ENCODE measurements at places on chromosomes 4 and X.

- DNase-seq = no peak
Observed at GRCh38 chr4:140331245-140331644, 42.2 kb upstream of the SCOC start.

- DNase-seq = no peak
Observed at GRCh38 chr4:118356731-118357130, 3.9 kb upstream of the PRSS12 start.

GRCh38 chr4:97457253-97457652 is 686.0 kb downstream of the STPG2 start:
- DNase-seq = no peak

DNA sequence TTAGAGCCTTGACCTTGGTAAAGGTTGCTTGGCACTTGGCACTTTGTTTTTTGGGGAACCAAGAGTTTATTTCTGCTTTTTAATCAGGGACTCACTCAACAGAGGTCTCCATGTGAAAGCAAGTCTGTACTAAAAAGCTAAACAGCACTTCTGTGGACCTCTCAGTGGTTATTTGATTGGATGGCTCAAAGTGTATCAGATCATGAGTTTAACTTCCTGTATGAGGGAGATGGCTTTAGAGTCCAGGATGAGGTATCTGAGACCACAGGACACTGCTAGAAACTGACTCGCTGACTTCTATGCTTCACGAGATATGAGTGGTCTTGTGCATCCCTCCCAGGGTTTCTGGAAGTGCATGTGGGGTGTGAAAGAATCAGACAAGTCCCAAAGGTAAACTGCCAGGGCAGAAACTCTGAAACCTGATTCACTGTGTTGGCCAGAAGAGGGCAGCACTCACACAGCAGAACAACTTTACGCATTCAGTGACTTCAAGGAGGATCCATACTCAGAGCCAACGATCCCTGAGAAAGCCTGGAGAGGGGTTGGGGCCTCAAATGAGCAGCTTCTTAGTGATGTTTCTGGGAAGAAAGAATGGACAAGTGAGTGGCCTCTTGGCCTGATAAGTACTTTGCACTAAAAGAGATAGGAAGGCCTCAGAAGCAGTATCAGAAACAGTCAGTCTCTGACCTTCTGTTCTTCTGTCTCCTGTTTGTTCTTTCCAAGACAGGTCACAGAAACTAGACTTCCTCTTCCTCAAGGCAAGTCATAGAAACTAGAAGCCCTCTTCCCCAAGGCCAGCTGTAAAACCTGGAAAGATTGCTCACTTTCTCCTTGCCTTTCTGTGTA is 220.3 kb upstream of the CXCL13 start:
- peak; percentile 40 for DNase-seq

DNA sequence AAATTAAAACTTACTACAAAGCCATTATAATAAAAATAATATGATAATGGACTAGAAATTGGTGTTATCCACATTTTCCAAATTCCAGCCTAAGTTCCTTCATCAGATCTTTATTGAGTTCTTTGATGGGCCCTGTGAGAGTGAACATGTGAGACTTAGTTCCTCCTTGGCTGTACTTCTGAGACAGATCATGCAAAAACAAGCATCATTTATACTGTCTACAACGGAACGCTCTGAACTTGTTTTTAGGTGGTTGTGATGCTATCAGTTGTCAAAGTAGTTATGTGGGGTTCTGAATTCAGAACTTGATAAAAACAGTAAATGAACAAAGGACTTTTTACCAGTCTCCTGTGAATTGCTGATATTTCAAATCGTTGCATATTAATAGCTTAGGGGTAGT is 48.9 kb downstream of the JADE3 start:
- DNase-seq = no peak

DNA sequence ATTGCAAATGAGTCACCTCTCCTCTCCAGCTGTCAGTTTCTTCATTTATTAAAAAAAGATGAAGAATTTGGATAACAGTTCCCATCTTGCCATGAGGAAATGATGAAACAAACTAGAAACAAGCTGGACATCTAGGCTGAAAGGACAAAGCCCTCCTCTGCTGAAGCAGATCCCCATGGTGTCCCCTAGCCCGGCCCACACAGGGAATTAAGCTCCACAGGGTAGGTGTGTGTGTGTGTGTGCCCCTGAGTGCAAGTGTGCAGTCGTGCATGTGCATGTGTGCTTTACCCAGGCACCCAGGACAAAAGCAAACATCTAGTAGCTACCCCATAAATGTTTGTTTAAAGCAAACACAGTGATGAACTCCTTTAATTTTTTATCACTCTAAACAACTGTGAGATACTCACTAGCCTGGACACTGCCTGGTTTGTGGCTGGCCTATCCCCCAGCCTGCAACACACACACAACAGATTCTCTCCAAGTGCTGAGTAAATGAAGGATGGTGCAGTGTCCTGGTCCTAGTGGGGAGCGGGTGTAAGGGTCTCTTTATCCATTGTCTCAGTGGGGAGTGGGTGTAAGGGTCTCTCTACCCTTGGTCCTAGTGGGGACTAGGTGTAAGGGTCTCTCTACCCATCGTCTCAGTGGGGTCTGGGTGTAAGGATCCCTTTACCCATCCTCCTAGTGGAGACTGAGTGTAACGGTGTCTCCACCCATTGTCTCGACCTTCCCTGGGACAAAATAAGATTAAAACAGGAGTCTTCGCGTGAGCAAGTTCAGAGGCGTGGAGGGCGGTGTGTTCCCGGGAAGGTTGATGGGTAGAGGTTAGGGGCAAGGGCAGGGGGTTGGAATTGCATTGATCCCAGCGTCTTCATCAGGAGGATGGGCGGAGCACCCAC is 688 bp upstream of the EVC start:
- DNase-seq = no peak

DNA sequence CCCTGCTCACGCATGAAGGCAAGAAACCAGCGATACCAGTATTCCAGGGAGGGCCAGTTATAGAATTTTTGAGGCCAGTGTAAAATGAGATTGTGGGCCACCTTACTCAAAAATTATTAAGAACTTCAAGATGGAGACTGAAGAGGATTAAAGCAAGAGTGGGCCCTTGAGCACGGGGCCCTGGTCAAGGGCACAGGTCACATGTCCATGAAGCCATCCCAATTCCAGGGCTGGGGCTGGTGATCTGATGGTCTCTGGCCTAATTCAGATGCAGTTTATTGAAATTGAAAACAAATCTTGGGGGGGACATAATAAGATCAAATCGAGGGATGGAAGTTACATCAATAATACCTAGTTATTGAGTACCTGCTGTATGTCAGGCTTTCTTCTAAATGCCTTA is 58.3 kb downstream of the SMIM20 start:
- DNase-seq = no peak

DNA sequence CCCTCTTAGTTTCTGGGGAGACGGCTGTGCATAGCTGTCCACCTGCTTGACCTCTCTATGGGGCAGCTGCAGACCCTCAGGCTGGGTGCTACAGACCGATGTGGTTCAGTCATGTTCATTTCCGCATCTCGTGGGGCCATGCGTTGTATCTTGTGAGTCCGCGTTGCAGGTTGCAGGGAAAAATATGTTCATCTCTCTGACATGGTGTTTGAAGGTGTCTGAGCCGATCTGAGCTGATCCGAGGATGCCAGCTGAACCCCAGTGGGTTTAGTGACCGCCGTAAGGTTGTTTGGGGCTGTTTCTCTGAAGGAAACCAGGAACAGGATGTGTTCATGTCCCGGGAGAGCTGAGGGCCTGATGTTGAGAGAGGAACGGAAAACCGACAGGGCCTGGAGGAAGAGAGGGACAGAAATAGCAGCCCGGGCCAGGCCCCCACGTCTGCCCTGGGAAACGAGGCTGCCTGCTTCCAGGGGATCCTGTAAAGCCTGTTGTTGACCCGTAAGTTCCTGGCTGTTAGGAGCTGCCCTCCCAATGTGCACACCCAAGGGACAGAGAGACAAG is 9.8 kb upstream of the P2RY8 start:
- no peak for DNase-seq

DNA sequence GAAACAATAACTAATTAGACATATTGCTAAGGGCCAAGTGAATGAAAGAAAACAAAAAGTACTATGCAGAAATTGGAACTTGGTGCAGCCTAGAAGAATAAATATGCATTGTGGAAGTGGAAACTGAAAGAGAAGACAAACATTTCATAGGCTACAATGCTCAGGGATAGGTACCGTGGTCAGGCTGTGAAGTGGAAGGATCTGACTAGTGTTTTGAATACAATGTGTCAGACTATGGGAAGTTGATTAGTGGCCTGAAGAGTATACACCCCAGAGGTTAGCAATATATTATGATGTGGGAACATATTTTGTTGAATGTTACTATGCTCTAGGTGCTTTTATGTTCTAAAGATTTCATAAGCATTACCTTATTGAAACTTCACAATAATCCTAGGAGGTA is 36.8 kb downstream of the GPRIN3 start:
- DNase-seq = no peak

DNA sequence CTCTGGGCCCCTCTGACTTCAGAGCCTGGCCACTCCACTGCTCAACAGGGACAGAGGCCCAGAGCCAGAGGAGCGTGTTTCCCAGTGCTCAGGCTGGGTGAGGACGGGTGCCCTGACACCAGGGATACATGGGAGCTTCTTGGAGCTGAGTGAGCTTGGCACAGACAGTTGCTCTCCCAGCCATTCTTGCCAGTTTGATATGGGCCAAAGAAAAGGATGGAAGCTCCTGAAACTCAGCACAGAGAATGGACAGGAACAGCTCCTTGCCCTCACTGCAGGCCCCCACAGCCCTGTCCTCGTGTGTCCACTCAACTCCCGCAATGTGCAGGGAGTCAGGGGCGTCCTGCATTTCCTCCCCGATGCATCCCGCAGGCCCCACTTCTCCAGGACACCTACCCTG is 38.8 kb downstream of the NSG1 start:
- DNase-seq = no peak

GRCh38 chrX:133437356-133437755 is 22.1 kb upstream of the GPC4 start:
- no peak for DNase-seq

DNA sequence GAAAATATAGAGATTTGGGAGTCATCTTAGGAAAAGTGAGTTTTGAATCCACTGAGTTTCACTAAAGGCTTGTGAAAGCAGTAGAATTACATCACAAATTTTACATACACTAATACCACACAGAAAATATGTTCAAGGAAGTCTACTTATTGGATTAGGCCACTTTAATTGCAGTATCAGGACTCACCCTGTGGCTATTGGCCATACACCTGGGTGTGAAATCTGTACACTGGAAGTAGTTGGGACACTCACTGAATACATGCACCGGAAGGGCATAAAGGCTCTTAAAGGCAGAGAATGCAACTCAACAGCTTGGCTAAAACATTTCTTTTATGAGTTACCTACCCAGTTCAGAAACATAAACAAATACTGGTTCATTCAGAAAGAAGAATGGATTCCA is 19.8 kb downstream of the MAOB start:
- DNase-seq = no peak

GRCh38 chr4:159104694-159105414 is 2.0 kb downstream of the RAPGEF2 start:
- DNase-seq = no peak

GRCh38 chr4:186981161-186981560 is 257.5 kb upstream of the FAT1 start:
- DNase-seq = no peak

- no peak for DNase-seq
Observed at GRCh38 chr4:59904331-59904730, 1295.8 kb upstream of the ADGRL3 start.

DNA sequence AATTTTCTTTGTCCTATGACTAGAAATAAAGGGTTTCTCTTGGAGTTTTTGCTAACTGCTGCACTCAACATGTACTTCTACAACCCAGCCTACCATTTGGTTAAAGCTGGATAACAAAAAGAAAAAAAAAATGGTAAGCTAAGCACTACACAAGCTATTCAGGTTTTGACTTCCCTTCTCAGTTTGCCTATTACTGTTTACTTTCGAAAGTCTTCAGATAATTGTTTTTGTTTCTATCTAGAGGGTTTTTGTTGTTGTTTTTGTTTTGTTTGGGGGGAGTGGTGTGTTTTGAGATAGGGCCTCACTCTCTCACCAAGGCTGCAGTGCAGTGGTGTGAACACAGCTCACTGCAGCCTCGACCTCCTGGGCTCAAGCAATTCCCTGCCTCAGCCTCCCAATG is 46.6 kb downstream of the CLOCK start:
- no peak for DNase-seq

- DNase-seq = no peak
Observed at GRCh38 chrX:122816288-122816687, 367.8 kb upstream of the GRIA3 start.

DNA sequence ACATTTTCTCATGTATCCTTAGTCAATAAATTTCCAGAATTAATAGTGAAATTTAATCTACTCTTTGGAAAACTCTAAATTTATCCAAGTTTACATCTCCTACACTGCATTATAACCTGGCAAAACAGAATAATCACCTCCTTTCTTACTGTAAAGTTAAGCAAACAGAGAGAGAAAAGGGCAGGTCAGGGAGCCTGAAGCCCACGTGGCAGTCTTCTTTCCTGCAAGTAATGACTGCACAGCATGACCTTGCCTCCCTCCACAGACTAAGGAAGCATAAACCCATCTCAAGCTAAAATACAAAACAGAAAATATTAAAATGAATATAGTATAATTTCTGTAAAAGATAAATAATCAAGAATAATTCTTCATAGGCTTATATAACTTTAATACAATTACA is 1153.0 kb downstream of the C4orf33 start:
- no peak for DNase-seq

DNA sequence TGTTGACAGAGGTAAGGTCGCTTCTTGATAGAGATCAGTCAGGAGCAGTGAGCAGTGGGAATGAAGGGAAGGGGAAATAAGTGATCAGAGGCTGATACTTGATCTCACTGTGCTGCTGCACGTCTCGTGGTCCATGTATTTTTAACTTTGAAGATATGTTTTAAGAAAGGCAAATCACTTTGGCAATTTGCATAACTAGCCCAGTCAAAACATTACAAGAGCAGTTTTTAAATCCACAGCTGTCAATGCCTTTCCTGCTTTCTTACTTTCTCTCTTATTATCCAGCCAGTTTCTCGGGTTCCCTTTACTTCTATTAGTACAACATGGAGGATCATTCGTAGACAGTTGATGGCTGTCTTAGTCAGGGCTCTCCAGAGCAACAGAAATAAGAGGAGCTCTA is 472.8 kb downstream of the TMA16 start:
- DNase-seq = no peak

- DNase-seq = no peak
Observed at GRCh38 chrX:145803508-145803907, 14.1 kb upstream of the SLITRK2 start.
